ENCODE measurements at places on chromosomes 4 and X.

- no peak for DNase-seq
Observed at GRCh38 chrX:16479206-16479869, 170.6 kb upstream of the S100G start.

DNA sequence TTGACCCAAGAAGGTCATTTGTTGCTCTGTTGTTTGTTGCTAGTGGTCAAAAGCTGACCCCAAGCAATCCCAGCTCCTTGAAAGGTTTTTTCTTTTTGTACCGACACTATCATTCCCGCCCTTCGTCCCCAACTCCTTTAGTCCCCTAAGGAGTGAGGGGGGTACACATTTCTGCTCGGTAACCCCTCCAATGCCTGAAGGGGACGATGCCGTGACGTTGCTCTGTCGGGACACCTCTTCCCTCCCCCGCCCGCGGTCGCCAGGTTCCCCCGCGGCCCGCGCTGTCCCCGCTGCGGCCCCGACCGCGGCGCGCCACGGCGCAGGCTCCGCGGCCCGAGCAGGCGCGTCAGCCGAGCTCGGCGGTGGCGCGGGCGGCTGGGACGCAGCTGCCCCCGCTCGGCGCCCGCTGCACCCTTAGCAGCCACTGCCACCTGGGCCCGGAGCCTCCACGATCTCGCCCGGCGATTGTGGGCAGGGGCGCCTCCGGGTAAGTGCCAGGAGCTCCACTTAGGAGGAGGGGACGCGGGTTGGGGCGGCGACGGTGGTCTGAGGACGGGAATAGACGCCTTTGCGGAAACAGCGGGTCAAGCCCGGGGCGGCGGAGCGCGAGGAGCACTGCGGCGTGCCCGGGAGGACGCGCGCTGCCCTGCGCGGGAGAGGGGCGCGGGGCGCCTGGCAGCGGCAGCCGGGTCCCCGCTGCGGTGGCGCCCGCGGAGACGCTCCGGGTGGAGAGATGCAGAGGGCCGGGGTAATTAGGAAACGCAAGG, at the start of gene GLRB:
Gene GLRB (plus strand): TSS at position 340 of the 767 bp plus-strand sequence. CDS start 1,875 bp downstream, outside the sequence.
- DNase-seq = peak; percentile 7

- DNase-seq = no peak
Observed at GRCh38 chr4:101172369-101172768, 175.0 kb downstream of the PPP3CA start.

GRCh38 chrX:107730298-107730655, 45.3 kb downstream of the TSC22D3 start:
- DNase-seq = no peak

DNA sequence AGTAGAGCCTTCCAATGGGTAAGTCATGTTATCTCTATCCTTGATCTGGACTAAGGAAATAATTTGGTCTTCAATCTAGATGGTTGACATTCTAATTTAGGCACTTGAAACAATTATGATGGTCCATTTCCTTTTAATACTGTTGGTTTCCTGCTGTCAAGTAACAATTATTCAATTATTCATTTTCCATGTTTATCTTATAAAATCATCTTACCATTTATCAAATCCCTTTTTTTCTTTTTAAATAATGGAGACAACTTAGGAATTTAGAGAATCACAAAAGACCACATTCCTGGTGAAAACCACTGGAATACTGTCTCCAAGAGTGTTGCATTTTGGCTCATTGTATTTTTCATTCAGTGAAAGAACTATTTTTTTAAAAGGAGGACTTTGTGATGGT, 148.7 kb upstream of the CTSO start:
- DNase-seq = no peak

DNA sequence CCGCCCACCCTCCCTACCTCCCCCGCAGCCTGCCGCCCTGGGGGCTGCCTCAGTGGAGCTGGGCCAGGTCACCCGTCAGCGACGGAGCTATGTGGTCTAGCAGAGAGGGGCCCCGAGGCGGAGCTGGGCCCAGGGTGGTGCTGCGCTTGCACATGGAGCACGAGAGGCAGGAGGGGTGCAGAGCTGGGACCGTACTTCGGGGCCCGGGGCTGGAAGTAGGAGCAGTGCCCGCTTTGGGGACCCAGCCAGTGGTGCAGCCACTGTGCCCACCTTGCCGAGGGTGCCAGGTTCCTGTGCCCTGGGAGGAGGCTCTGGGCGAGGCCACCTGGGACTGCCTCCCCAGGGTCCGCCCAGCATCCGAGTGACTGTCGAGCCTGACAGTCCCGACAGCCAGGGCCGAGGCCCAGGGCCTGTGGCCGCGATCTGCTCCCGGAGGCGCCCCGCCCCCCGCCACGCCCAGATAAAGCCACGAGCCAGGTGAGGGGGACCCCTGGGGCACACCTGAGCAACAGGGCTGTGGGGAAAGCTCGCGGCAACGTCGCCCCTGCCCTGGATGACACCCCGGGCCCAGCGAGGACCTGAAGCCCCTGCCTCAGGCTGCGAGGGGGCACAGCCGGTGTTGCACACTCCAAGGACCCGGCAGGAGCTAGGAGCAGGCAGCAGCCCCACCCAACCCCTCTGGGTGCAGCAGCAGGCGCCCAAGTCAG, 117.5 kb downstream of the DNAAF6 start:
- DNase-seq = no peak

- no peak for DNase-seq
Observed at GRCh38 chr4:32775049-32775448, 2054.9 kb downstream of the PCDH7 start.

DNA sequence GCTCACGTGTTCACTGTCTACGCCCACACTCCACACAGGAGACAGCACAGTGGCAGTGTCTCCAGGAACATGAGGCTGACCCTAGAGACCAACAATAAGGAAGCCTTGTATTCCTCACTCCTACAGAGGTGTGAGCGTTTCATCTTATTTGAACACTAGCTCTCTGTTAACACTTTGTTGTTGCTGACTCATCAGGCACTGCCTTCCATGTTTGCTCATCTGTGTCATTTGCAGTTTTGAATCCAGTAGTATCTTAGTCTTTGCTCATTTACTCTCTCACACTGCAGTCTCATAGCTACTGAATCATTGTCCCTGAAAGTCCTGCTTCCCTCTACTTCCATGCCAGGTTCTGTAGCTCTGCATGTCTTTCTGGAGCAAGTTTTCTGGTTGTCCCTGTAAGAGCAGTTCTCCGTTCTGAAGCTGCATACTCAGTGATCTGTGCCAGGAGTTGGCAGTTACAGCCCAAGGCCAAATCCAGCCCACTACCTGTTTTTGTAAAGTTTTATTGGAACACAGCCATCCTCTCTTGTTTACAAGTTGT, 80.3 kb upstream of the DCLK2 start:
- no peak for DNase-seq

DNA sequence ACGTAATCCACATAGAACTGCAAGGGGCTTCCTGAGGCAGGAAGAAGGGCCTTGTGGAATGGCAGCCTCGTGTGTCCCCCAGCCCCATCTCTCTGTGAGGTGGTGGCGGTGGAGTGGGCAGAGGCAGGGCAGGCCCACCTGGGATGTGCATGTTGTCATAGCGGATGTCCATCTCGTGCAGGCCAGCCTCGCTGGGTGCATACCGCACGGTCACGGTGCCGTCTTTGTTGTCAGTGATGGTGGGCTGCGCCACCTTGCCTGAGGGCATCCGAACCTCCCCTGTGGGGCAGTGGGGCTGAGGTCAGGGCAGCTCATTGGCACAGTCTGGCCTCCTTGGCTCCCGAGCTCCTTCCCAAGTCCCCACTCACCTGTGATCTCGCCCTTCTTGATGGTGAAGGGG, 20.4 kb downstream of the FLNA start:
- DNase-seq = no peak

- no peak for DNase-seq
Observed at GRCh38 chrX:47422444-47422843, 52.1 kb downstream of the ZNF157 start.

DNA sequence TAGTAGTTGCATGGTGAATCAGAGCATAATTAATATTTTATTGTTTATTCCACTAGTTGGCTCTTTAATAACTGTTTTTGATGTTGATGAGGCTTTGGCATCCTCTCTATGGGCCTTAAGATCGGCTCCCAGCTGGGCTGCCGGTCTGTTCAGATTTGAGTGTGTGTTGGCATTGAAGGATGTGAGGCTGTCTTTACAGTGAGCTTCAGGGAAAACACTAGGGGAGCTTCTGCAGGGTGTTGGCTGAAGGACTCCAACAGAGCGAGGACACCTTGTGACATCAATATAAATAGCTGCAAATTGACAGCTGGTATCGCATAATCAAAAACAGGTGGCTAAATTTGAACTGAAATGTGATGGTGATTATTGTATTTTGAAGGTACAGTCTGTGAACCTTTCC, 322.0 kb downstream of the FSTL5 start:
- no peak for DNase-seq

DNA sequence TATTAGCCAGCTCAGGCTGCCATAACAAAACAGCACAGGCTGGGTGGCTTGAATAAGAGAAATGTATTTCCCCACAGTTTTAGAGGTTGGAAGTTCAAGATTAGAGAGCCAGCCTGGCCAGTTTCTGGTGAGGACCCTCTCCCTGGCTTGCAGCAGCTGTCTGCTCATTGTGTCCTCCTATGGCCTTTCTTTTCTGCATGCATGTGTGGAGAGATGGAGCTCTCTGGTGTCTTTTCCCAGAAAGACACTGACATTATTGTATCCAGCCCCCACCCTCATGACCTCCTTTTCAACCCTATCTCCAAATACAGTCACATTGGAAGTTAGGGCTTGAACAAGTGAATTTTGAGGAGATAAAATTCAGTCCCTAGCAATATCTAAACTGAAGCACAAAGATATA, 263.8 kb upstream of the PABPC4L start:
- no peak for DNase-seq

DNA sequence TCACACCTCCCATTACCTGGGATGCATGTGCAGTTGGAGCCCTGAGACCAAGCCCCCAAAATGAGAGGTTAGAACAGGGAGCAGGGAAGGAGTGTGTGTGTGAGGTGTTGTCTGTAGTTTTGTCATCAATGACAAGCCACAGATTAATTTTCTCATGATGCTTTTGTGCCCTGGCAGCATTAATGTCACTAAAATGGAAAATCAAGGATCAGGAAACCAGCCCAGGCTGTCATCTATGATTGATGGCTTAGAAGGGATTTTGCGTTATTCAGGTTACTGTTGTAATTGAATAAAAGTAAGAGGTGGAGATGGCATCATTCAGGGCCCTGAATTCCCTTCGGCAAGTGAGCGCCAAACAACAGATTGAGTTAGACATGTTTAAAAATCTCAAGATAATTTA, 130.5 kb upstream of the C1QTNF7 start:
- no peak for DNase-seq

GRCh38 chr4:88759039-88759894, 61.6 kb upstream of the NAP1L5 start:
- DNase-seq = no peak

DNA sequence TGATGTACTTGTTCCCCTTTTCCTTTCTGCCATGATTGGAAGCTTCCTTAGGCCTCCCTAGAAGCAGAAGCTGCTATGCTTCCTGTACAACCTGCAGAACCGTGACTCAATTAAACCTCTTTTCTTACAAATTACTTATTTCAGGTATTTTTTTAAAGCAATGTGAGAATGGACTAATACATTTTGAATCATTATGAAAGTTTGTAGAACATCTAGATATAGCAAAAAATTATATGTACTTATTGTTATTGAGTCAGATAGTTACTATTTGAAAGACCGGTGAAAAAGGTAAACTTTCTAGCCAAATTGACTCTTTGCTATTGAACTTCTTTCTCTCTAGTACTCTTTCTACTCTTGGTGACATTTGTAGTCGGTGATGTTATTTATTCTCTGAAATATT, 777.3 kb upstream of the GALNTL6 start:
- DNase-seq = no peak

DNA sequence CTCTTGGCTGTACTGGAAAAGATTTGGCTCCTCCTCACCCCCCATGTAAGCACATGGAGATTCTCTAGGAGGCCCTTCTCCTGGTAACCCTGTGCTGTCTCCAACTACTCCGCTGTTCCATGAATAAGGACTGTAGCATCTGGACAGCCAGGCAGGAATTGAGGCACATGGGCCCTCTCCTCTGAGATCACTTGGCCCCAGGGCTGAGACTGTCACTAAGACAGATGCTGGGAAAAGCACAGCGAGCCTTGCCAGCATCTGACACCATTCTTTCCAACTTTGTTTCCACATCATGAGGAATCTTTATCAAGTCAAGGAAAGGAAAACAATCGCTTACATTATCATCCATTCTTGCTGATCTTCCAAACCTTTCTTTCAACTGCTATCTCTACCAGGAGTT, 222.6 kb upstream of the INTU start:
- no peak for DNase-seq

- no peak for DNase-seq
Observed at GRCh38 chr4:2177443-2178093, 64.4 kb downstream of the HAUS3 start.

GRCh38 chr4:8847331-8847730, 24.3 kb downstream of the HMX1 start:
- no peak for DNase-seq

DNA sequence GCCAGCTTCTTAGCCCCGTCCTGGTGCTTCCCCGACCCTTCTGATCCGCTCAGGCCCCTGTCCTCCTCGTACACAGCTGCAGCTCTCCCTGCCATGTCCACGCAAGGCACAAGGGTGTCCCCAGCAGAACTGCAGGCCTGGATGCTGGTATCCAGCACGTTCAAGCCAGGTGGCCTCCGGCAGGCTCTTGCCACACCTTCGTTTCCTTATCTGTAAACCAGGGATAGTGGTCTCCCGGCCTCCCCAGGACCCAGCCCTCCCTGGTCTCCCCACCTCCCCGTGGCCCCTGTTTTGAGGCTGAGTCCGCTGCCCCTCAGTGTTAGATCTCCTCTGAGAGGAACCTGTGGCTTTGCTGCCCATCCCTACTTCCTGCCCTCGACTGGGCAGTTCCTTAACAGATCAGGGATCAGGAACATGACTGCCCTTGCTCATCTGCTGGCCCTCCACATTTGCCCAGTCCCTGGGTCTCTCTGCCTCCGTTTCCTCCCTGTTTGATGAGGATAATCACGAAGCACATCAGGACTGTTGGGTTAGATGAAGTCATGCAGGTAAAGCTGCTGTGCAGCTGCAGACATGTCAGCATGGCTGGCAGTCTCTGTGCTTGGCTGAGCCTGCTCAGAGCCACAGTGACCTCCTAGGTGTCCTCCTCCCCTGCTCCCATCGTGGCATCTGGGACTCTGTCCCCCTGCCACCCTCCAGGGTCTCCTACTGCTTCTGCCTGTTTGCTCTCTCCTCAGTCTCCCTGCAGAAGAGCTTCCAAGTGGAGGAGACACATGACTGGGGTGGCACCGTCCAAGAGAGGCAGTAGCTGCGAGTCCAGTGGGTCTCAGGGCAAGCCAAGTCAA, 32.9 kb downstream of the PIGG start:
- no peak for DNase-seq

DNA sequence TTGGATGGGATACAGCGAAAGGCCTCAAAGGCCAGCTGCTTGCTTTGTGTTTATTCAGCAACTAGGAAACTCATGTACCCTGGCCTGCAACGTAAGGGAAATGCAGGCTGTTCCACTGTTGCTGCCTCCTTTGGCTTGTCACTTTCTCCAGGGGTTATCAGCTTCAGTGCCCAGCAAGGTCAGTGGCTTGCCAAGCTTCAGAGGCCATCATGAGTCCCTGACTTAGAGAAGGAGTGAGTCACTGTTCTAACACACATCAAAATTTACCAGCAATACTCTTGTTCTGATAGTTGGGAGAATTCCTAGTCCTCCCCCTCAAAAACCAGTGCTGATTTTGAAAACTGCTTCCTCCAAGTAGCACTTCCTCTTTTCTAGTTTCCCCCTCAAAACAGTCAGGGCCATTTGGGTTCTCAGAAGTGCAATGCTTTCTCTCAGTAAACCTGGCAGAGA, 250.8 kb downstream of the ARHGAP24 start:
- DNase-seq = no peak

GRCh38 chr4:139630991-139631390, 34.6 kb upstream of the MGST2 start:
- DNase-seq = no peak
